ENCODE measurements at places on chromosomes 6 and 20. TPM values are rescaled to one million over a fixed set of nuclear protein-coding genes. Genes with fewer than 3 reads are reported as not detected.
A peak's percentile ranks its signal among the peaks of the same experiment; 100 is the strongest.

DNA sequence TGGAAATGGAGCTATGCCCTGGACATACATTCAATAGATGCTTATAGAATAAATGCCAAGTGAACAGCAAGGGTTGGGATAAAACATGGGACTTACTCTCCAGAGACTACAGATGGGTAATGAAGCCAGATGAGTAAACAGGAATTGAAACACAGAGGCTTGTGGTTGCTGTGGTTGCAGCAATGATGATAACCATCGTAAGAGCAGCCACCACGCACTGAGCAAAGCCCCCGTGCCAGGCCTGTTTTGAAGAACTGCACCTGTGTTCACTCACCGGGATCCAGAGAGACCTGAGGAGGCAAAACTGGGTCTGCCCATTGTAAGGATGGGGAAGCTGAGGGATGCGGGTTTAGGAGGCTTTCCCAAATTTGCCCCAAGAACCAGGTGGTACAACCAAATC lies 431.1 kb upstream of the CDH4 start:
- no peaks in the 10 kb centered on the region for H3K36me3 ChIP-seq
- H3K27me3 ChIP-seq = peaks cover 2% of the 10 kb centered on the region
- H3K27ac ChIP-seq = no peak overlapping the region

- DNase-seq = no peak
- no peaks in the 10 kb centered on the region for H3K27me3 ChIP-seq
- H3K36me3 ChIP-seq = peaks cover 23% of the 10 kb centered on the region
- H3K4me3 ChIP-seq = no peak overlapping the region
- H3K4me1 ChIP-seq = no peaks in the 10 kb centered on the region
These were observed 10.1 kb downstream of the ZNF318 start for GRCh38 chr6:43359381-43359780.

- no peaks in the 10 kb centered on the region for H3K27me3 ChIP-seq
- no peak overlapping the region for H3K4me3 ChIP-seq
- no peaks in the 10 kb centered on the region for H3K36me3 ChIP-seq
- H3K27ac ChIP-seq = no peak overlapping the region
- DNase-seq = no peak
- peaks cover 35% of the 10 kb centered on the region for H3K4me1 ChIP-seq
These were observed 94.4 kb downstream of the PLCB4 start for GRCh38 chr20:9163251-9163650.

GRCh38 chr20:17742731-17743130 lies 43.0 kb downstream of the BANF2 start:
- H3K27me3 ChIP-seq = peaks cover 6% of the 10 kb centered on the region
- H3K4me3 ChIP-seq = no peak overlapping the region
- DNase-seq = no peak

DNA sequence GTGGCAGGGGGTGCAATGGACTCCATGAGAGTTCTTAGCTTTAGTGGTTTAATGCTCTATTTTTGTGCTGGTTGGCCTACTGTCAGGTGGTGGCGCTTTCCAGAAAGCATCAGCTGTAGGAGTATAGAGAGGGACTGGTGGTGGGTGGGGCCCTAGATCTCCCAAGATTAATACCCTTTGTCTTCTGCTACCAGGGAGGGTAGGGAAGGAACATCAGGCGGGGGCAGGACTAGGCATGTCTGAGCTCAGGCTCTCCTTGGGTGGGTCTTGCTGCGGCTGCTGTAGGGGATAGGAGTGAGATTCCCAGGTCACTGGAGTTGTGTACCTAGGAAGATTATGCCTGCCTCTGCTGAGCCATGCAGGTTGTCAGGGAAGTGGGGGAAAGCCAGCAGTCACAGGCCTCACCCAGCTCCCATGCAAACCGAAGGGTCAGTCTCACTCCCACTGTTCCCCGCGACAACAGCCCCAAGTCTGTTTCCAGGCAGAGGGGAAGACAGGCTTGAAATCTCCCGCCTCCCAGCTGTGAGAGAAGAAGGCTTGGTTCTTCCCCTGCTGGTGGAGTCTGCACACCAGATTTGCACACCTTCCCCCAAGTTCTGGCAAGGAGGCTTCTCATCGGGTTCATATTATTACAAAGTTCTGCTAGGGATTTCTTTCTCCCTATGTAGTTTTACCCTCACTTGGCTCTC lies 46.7 kb upstream of the PKIB start:
- H3K27ac ChIP-seq = peak overlapping the region; percentile 19
- peaks cover 4% of the 10 kb centered on the region for H3K4me1 ChIP-seq
- peaks cover 59% of the 10 kb centered on the region for H3K36me3 ChIP-seq
- DNase-seq = no peak
- no peaks in the 10 kb centered on the region for H3K27me3 ChIP-seq
- H3K4me3 ChIP-seq = no peak overlapping the region

GRCh38 chr6:111603685-111604084 lies 2.0 kb downstream of the TRAF3IP2 start:
- peak overlapping the region; percentile 44 for H3K4me3 ChIP-seq
- H3K27ac ChIP-seq = no peak overlapping the region
- H3K4me1 ChIP-seq = peaks cover 50% of the 10 kb centered on the region
- no peaks in the 10 kb centered on the region for H3K36me3 ChIP-seq
- peaks cover 8% of the 10 kb centered on the region for H3K27me3 ChIP-seq

- no peaks in the 10 kb centered on the region for H3K27me3 ChIP-seq
- peaks cover 11% of the 10 kb centered on the region for H3K36me3 ChIP-seq
- no peak for DNase-seq
- peak overlapping the region; percentile 84 for H3K27ac ChIP-seq
These were observed 50.0 kb downstream of the SASH1 start for GRCh38 chr6:148392671-148393070.

- peaks cover 15% of the 10 kb centered on the region for H3K4me1 ChIP-seq
- H3K36me3 ChIP-seq = peaks cover 4% of the 10 kb centered on the region
- H3K27me3 ChIP-seq = peaks cover 38% of the 10 kb centered on the region
- no peak for DNase-seq
- no peak overlapping the region for H3K4me3 ChIP-seq
These were observed 8.2 kb upstream of the LKAAEAR1 start for GRCh38 chr20:64092258-64093012.

GRCh38 chr6:147653631-147654030 lies 145.1 kb downstream of the SAMD5 start:
- peaks cover 17% of the 10 kb centered on the region for H3K4me1 ChIP-seq
- H3K4me3 ChIP-seq = no peak overlapping the region
- no peaks in the 10 kb centered on the region for H3K27me3 ChIP-seq
- no peak for DNase-seq
- no peaks in the 10 kb centered on the region for H3K36me3 ChIP-seq
- H3K27ac ChIP-seq = no peak overlapping the region

The BCAS1 gene
- total RNA-seq = not detected

The PLN gene
- total RNA-seq = not detected
